ENCODE measurements at places on chromosomes 3 and 15.

- peaks cover 62% of the 10 kb centered on the region for H3K4me1 ChIP-seq
- peak overlapping the region; percentile 25 for H3K27ac ChIP-seq
- DNase-seq: peak; percentile 3
- no peaks in the 10 kb centered on the region for H3K27me3 ChIP-seq
These were observed 66.7 kb downstream of the FILIP1L start for GRCh38 chr3:100047455-100048141.

DNA sequence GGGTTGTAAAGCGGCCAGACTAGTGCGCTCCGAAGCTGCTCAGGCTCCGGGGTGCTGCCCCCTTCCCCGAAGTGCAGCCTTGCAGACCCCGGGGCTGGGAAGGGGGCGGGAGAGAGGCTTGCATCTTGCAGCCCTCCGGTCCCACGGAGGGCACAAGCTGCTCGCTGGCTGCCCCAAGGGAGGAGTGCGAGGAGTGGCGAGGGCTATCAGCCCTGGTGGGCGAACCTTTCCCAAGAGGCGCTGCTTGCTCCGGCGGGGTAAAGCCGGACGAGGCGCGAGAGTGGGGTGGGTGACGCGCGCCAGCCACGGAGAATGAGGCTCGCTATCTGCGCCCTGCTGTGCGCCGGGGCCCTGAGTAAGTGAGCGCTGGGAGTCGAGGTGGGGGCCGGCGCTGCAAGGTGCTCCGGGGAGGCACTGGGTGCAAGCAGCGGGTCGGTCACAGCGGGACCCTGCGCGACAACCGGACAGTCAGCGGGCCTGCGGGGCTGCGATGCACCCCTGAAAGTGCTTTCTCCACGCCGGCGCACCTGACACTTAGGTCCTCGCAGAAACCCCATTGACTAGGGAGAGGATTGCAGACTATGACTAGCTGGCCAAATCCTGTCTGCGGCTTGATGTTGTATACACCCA is 12.7 kb upstream of the TOPBP1 start:
- no peak for DNase-seq
- H3K27me3 ChIP-seq: peaks cover 72% of the 10 kb centered on the region
- no peak overlapping the region for H3K27ac ChIP-seq
- H3K4me3 ChIP-seq: peak overlapping the region; percentile 41
- H3K36me3 ChIP-seq: no peaks in the 10 kb centered on the region
- peaks cover 23% of the 10 kb centered on the region for H3K4me1 ChIP-seq

DNA sequence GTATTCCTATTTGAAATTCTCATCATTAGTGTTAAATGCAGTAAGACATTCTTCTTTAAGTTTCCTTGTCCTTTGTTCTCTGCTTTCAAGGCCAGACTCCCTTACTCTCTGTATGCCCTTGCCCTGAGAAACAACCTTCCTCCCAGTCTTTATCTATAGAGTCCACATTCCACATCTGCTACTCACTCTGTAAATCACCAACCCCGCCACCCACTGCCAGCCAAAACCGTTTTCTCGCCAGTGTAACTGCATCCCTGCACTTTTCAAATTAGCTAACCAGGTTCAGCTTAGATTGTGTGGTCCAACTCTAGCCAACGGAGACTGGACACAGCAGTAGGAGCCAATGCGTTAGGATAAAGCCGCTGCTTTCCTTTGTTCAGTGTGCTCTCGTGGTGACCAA is 402.4 kb upstream of the PDZRN3 start:
- DNase-seq: no peak
- H3K27me3 ChIP-seq: peaks cover 1% of the 10 kb centered on the region
- H3K4me1 ChIP-seq: peaks cover 3% of the 10 kb centered on the region
- H3K36me3 ChIP-seq: no peaks in the 10 kb centered on the region

GRCh38 chr3:195532345-195532744 is 10.8 kb downstream of the PPP1R2 start:
- DNase-seq: no peak
- H3K4me3 ChIP-seq: no peak overlapping the region
- no peak overlapping the region for H3K27ac ChIP-seq
- H3K27me3 ChIP-seq: no peaks in the 10 kb centered on the region
- H3K4me1 ChIP-seq: peaks cover 13% of the 10 kb centered on the region
- H3K36me3 ChIP-seq: peaks cover 9% of the 10 kb centered on the region

GRCh38 chr3:121414924-121415323 is 130.9 kb downstream of the POLQ start:
- no peak overlapping the region for H3K4me3 ChIP-seq
- H3K27me3 ChIP-seq: no peaks in the 10 kb centered on the region
- no peak for DNase-seq
- no peak overlapping the region for H3K27ac ChIP-seq

GRCh38 chr3:23495507-23495906 is 292.4 kb downstream of the UBE2E2 start:
- H3K4me1 ChIP-seq: peaks cover under 1% of the 10 kb centered on the region
- H3K27me3 ChIP-seq: no peaks in the 10 kb centered on the region
- no peak overlapping the region for H3K4me3 ChIP-seq
- no peak overlapping the region for H3K27ac ChIP-seq
- DNase-seq: no peak

DNA sequence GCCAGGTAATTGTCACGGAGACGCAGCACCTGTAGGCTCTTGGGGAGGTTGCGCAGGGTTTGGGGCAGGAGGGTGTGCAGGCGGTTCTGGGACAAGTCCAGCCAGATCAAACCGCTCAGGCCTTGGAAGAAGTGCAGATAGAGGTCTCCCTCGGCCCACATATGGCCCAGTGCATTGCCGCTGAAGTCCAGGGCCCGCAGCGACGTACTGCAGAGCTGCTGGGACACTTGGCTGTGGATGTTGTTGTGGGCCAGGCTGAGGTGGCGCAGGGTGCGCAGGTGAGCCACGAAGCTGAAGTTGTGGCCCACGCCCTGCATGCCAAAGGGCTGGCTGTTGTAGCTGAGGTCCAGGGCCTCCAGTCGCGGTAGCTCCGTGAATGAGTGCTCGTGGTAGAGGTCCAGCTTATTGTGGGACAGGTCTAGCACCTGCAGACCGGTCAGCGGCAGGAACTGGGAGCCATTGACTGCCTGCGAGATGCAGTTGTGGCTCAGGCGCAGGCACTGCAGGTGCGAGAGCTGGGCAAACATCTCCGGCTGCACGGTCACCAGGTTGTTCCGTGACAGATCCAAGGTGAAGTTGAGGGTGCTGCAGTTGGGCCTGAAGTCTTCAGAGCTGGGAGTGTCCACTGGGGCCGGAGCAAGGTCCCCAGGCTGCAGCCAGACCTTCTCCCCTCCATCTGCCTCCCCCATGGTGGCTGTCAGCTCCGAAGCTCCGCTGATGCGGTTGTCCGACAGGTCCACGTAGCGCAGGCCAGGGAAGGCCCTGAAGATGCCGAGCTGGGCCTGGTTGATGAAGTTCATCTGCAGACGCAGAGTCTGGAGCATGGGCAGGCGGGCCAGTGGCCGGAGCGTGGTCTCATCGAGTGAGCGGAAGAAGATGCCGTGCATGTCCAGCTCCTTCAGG is 2.9 kb downstream of the TLR9 start:
- H3K36me3 ChIP-seq: no peaks in the 10 kb centered on the region
- H3K4me1 ChIP-seq: peaks cover 4% of the 10 kb centered on the region
- DNase-seq: no peak
- no peaks in the 10 kb centered on the region for H3K27me3 ChIP-seq
- H3K4me3 ChIP-seq: no peak overlapping the region
- H3K27ac ChIP-seq: no peak overlapping the region

GRCh38 chr3:152352554-152352953 is 83.8 kb downstream of the MBNL1 start:
- DNase-seq: no peak
- no peak overlapping the region for H3K27ac ChIP-seq
- H3K4me3 ChIP-seq: no peak overlapping the region
- H3K36me3 ChIP-seq: no peaks in the 10 kb centered on the region
- H3K4me1 ChIP-seq: peaks cover 7% of the 10 kb centered on the region
- no peaks in the 10 kb centered on the region for H3K27me3 ChIP-seq

DNA sequence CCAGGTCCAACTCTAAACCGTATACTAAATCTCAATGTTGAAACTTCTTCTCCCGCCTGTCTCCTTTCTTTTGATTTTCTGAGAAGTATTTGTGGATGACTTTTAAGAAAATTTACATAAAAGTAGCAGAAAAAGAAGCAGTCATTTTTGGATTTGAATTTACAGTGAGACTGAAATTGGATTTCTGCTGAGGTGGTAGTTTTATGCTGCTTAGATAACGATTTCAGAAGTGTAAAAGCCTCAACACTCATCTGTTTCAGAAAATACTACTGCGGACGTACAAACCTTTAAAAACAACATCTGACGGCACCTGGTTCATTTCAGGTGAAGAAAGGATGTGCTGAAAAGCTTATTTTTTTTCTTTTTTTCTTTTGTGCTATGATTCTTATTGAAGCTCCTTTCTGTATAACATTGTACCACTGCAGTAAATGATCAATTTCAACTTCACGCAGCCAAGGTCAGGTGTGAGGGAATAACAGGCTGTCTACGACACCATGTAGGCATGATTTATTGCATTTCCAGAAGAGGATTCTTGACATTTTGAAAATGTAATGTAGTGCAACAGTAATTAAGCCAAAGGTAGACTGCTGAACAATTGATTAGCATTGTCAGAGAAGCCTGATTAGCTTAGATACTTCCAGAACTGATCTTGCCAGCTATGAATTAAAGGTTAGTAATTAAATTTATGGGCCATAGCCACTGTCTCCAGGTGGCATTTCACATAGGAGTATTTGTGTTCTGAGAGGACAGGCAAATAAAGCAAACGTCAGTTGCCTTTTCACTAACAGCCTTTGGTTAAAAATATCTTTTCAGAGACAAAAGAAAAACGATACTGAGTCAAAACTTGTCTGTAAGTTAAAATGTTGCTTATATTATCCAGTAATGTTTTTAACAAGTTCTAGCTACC is 134.6 kb upstream of the KBTBD8 start:
- H3K36me3 ChIP-seq: peaks cover 8% of the 10 kb centered on the region
- no peak for DNase-seq
- H3K27ac ChIP-seq: no peak overlapping the region
- H3K27me3 ChIP-seq: no peaks in the 10 kb centered on the region

- H3K27ac ChIP-seq: peak overlapping the region; percentile 89
- H3K36me3 ChIP-seq: peaks cover 4% of the 10 kb centered on the region
- no peak overlapping the region for H3K4me3 ChIP-seq
- peaks cover 26% of the 10 kb centered on the region for H3K4me1 ChIP-seq
- no peaks in the 10 kb centered on the region for H3K27me3 ChIP-seq
These were observed 62.5 kb upstream of the GBE1 start for GRCh38 chr3:81823882-81824395.

DNA sequence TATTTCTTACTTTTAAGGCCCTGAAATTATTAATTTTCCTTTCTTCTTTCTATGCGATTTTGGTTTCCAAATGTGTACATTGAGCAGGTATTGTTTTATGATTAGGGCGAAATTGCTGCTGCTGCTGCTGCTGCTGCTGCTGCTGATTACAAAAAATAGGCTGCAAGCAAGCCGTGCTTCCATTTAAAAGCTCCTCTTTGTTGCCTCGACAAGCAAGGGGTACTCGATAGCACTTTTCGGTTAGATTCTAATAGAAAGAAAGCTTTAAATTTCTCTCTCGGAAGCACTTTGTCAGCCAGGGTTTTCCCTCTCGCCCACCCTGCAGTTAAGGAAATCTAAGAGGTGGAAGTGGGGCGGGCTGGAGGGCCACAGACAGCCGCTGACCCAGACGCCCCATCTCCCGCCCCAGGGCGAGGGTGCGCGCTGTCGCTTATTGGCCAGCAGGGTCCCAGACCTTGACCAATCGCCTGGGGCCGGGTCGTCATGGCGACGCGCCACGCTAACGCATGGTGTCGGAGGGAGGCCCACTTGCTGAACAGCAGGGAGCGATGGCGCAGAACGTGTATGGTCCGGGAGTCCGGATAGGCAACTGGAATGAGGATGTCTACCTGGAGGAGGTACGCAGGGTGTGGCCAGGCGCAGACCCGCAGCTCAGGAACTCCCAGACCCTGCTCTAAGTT is at the start of gene CFAP161:
TSS of gene CFAP161 (plus strand) at position 489 of the 680 bp plus-strand sequence. CDS start at position 549, 60 bp downstream.
- peak; percentile 87 for DNase-seq
- H3K4me3 ChIP-seq: peak within 1 kb of the TSS; percentile 85
- no peak within 1 kb of the TSS for H3K27ac ChIP-seq

DNA sequence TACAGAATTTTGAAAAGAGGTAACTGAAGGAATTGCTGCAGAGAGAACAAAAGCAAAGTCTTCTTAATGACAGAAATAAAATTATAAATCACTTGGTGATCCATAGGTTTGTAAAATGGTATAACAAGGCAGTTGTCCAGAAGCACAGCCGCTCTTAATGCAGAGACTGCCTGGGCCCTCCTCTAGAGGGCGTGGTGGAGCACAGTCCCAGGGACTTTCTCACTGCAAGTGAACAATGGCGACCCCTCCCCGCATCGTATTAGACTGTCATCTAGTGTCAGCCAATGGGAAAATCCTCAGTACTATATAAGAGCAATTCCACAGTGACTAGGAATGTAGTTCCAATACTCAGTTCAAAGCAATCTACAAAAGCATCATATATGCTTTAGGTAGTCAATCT is 26.4 kb upstream of the ZBED2 start:
- H3K27ac ChIP-seq: no peak overlapping the region
- peak; percentile 42 for DNase-seq
- H3K36me3 ChIP-seq: no peaks in the 10 kb centered on the region
- no peaks in the 10 kb centered on the region for H3K27me3 ChIP-seq

DNA sequence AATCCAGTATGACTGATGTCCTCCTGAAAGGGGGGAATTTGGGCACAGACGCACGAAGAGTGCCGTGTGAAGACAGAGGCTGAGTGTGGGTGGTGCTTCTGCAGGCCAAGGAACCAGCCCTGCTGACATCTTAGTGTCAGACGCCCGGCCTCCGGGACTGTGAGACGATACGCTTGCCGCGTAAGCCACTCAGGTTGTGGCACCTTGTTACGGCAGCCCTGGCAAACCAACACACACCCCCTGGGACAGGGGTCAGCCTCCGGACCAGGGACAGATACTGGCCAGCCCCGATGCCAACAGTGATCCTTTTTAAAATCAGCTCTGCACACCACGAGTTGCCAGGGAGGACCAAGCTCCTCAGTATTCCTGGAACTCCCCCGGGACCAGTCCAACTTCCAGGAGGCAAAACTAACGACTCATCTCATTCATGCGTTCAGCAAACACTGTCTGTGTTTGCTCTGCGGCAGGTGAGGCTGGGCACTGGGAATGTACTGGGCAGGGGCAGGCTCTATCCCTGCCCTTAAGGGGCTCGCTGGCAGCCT is 21.2 kb upstream of the PIGZ start:
- H3K4me3 ChIP-seq: no peak overlapping the region
- H3K27me3 ChIP-seq: no peaks in the 10 kb centered on the region
- DNase-seq: no peak
- H3K27ac ChIP-seq: no peak overlapping the region

DNA sequence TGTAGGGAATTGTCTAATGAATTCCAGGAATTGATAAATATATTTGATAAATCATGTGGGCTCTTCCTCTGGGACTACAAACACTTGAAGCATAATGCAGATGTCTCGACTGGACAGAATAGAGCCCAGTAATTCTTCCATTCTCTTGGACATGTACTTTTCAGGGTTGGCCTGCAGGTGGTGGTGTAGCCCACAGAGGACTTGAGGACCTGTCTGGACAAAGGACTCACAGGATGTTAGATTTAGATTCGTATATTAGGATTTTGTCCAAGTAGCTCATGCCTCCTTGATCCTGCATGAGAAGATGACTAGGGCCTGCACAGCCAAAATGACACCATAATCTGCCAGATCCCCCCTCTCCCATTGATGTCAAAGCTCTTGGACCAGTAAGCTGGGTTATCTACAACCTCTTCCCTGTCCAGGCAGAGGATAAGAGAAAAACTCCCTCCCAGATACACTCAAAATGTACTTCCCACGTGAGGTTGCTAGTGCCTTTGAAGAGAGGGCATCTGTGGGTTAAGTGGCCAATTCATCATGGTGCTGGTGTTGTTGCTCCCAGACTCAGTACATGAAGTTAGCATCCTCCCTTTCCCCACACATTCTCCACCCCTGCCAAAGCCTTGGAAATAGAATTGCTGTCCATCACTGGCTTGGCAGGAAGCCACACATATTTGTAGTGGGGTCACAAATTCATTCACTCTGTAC is 88.6 kb upstream of the ZNF280D start:
- no peaks in the 10 kb centered on the region for H3K36me3 ChIP-seq
- peak overlapping the region; percentile 36 for H3K27ac ChIP-seq
- peaks cover 5% of the 10 kb centered on the region for H3K4me1 ChIP-seq
- no peak overlapping the region for H3K4me3 ChIP-seq
- DNase-seq: peak; percentile 29

Measured in neural crest cell (in vitro differentiated cells).